ENCODE measurements at places on chromosomes 12 and 14.

GRCh38 chr12:64611341-64612284 lies 1.3 kb downstream of the RASSF3 start:
- DNase-seq, result no peak

- no peak for DNase-seq
These were observed 18.4 kb downstream of the ANO6 start for GRCh38 chr12:45234139-45234865.

- DNase-seq, result no peak
These were observed 146.1 kb downstream of the RASSF9 start for GRCh38 chr12:85690146-85690545.

DNA sequence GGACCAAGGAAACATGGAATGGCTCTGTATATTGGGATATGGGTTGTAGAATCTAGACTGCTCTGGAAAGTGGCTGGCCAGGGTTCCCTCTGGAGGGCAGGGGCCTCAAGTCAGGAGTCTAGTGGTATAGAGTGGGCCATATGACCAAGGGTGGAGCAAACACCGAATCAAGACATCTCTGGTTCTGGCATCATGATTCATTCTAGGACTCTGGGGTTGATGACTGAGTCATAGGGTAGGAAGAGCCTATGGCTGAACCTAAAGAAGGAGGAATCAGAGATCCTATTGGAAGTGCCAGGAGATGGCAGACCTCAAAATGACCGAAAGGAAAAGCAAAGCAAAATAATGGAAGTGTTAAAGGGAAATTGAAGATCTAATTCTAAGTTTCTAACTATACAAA lies 356.4 kb upstream of the PRICKLE1 start:
- DNase-seq, result no peak

GRCh38 chr12:154058-154457 lies 59.9 kb downstream of the SLC6A12 start:
- no peak for DNase-seq

- no peak for DNase-seq
These were observed 69.7 kb downstream of the SLC24A4 start for GRCh38 chr14:92392711-92393110.

DNA sequence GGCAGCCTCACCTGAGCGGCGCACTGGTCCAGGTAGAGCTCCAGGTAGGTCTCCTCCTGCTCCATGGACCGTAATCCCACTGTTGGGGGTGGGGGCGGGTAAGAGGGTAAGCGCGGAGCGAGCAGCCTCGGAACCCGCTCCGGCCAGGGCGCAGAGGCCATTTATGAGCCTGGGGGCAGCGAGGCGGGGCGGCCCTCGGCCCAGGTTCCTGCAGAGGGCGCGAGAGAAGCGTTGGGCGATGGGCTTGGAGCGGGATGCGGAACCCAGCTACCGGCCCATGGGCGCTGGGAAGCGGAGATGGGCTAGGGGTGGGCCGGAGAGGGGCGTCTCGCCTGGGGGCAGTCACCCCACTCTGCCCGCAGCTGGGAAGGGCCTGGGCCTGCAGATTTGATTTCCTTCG lies at the start of gene TBPL2:
Gene TBPL2, minus strand, starts transcription at position 232 of the 400 bp plus-strand sequence. Its CDS starts 167 bp downstream, at position 65.
- no peak for DNase-seq

DNA sequence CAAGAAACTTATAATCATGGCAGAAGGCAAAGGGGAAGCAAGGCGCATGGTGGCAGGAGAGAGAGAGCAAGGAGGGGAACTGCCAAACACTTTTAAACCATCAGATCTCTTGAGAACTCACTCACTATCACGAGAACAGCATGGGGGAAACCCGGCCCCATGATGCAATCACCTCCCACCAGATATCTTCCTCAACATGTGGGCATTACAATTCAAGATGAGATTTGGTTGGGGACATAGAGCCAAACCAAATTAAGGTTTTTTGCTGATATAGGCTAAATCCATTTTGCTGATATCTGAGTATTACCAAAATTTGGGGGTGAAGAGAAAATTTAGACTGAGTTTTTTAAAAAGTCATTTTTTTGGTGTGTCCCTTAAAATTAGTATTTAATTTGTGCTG lies 54.9 kb upstream of the TMX1 start:
- DNase-seq, result no peak

DNA sequence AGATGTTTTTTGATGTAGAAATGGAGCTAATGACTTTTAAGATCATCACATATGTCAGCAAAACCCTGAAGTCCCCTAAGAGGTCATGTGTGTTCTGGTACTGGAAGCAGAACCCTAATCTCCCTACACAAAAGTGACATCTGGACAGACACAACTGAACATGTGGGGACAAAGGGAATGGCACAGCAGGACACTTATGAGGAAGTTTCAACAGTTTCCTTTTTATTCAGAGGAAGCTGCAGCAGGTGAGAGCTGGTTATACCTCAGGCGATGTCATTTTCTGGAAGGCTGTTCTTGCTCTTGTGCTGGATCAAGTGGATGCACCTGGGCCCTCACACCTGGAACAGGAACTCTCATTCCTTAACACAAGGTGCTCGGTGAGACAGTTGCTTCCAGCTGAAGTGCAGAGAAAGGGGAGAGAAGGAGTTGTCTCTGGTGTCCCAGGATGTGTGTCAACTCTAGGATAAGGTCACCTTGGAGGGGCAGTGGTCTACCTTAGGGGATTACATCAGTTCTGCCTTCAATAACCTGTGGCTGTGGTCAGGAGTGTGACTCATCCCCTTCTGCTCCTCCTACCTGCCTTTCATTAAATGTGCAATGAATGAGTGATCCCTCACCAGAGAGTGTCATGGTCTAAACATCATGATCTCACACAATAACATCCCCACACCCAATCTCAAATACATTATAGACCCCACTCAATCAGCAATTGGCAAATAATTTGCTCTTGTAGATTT lies 463.4 kb downstream of the TMEM121 start:
- DNase-seq, result no peak

DNA sequence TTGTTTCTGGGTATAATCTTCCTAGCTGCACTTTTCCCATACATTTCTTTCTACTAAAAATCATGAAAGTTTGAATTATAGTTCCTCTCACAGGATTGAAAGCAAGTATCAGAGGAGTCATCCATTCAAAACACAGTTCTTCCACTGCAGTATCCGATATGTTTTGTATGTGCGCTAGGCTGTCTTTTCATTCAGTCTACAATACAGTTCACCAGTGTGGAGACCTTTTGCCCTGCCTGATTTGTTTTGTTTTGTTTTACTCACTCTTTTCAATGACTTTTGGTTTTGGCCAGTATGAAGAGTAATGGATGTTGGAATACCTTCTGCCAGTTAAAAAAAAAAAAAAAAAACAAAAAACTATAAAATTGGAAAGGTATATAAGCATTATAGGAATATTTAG lies 91.4 kb downstream of the FGD4 start:
- no peak for DNase-seq

DNA sequence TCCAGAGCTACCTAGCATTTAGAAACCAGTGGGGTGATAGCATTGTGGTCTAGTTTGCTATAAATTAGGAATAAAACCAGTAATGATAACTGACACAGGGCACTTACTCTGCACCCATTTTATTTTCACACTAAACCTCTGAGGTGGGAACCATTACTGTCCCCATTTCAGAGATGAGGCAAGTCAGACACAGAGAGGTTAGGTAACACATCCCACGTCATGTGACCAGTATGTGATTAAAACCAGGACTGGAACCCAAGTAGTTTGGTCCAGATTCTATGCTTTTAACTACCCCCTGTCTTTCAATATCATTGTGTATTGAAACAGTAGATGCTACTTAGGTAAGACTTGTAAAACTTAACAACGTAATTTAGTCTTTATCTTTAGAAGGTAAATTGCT lies 110.2 kb downstream of the PLXNC1 start:
- no peak for DNase-seq

DNA sequence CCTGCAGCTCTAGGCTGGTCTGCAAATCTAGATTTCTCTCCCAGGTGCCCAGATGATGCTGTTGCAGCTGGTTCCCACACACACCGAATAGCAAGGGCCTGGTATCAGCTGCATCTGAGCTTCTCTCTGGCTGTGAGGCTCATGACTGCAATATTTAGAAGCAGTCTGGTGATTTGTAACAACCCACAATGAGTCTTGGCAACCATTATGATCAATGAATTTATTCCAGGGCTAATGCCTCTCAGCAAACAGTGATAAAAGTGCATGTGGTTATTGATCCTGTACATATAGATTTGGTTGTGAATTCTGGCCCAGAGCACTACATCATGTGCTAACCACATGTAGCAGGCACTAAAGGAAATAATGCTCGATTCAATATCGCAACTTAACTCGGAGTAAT lies 114.3 kb downstream of the ASCL4 start:
- DNase-seq, result no peak

GRCh38 chr12:43062201-43062895 lies 472.8 kb upstream of the PRICKLE1 start:
- no peak for DNase-seq

GRCh38 chr12:106429636-106430035 lies 72.1 kb downstream of the POLR3B start:
- DNase-seq, result no peak

DNA sequence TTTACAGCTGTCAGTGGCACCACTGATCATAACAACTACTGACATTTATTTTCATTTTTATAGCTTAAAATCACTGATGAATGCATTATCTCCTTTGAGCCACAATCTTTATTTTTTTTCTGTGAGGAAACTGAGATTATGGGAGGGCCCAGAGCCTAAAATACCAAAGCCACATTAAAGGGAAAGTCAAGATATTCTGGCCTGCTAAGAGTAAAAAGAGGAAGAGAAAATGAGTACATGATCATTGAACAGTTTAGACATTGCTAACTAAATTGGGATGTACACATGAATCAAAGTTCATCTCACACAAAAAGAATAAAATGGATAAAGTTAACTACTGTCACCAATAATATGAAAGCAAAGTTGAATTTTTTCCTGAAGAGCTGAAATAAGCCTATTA lies 170.5 kb upstream of the GARIN2 start:
- no peak for DNase-seq

- no peak for DNase-seq
These were observed 77.0 kb upstream of the PLEKHG7 start for GRCh38 chr12:92625639-92626310.

DNA sequence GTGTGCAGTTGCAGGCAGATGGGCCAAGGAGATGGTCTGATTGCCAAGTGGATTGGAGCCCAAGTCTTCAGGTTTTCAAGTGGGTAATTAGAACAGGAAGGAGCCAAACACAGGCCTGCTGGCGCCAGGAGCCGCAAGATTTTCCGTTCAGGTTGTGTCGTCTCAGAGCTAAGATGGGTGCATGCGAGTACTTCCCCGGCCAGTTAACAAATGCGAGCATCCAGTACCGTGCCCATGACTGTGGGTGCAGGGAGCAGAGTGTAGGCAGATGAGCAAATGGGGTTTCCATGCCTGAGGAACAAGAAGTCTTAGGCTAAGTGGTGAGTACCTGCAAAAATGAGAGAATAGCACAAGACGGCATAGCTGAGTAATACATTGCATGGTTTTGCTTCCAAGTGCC lies 90.5 kb downstream of the CHST11 start:
- no peak for DNase-seq

- DNase-seq, result no peak
These were observed 3.2 kb downstream of the BICDL1 start for GRCh38 chr12:119992129-119992705.

DNA sequence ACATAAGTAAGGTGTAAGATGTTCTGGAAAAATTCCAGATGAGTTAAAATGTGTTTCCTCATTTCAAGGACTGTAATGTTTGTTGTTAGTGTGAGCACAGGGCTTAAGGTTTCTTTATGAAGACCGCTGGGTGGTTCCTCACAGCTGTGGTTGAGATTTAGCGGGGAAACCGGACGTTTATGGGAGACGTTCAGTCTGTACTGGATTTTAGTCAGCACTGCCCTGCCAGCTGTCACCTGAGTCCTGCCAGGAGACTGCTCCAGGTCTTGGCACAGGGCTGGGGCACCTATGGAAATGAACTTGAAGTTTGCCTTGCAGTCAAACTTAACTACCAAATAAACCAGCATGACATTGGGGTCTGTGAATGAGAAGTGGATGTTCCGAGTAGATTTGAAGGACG lies 555.2 kb downstream of the DIO2 start:
- no peak for DNase-seq

GRCh38 chr12:13362260-13362841 lies 165.8 kb downstream of the EMP1 start:
- no peak for DNase-seq

DNA sequence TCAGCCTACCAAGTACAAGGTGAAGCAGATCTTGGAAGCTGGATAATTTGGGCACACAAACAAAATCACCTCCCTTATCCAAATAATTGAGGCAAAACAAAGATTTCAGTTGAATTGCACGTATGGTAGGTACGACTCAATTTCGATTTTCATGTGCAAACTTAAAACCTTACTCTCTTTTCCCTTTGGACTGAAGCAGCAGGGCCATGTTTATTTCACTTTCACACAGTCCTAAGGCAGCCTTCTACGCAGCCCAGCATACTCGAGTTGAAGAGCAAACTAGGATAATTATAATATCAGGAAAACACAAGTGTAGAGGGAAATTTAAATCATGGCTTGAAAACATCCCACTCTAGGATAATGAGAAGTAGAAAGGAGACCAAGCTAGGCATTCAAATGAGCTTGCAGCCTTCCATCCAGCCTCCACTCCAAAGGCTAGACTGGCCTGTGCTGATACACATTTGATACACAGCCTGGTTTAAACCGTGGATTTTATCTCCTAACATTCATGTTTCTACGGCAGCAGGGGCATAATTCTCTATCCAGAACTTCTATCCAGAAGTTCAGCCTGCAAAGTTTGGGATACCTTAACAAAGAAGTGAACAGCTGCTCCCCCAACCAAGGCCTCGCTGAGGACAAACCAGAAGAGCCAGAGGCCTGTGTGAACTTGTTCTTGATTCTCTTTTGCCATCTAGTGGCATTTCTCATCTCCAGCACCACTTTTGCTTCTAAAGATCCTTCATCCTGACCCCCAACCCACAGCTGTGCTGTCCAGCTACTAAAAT lies 2.4 kb upstream of the RNASE7 start:
- no peak for DNase-seq
